Fibroblast of lung (primary cell): ENCODE measurements at places on chromosomes 3 and 15. TPM values are rescaled to one million over a fixed set of nuclear protein-coding genes. Genes with fewer than 3 reads are reported as not detected.

Gene FOXL2NB
- total RNA-seq = not detected in 2 replicates

Gene TEX9
- total RNA-seq = 3.3 and 4.5 TPM in 2 replicates

Gene STXBP5L
- not detected in 2 replicates for total RNA-seq

Gene P2RY1
- total RNA-seq = 3.6 and 7.6 TPM in 2 replicates

Gene RHCG
- total RNA-seq = under 0.01 TPM in 1 of 2 replicates, not detected in the other
